ENCODE measurements at places on chromosomes 11 and 22. TPM values are rescaled to one million over a fixed set of nuclear protein-coding genes. Genes with fewer than 3 reads are reported as not detected.

Gene FAM181B
- 1.0 TPM for total RNA-seq

Gene FOSL1
- total RNA-seq, result 1.3 TPM

Gene LRRC4C
- total RNA-seq, result 1.2 TPM

Gene BTG4
- not detected for total RNA-seq

Gene PRPF19
- total RNA-seq, result 163 TPM

Gene APOA4
- not detected for total RNA-seq

Gene GAB2
- 81.0 TPM for total RNA-seq

Gene DDTL
- total RNA-seq, result 1.4 TPM

Gene FZD4
- total RNA-seq, result 71.5 TPM

Gene PES1
- total RNA-seq, result 84.0 TPM

Gene ASRGL1
- total RNA-seq, result 9.3 TPM

Gene CRYBB1
- 9.5 TPM for total RNA-seq
